CD8-positive, alpha-beta memory T cell (primary cell): ENCODE measurements at places on chromosomes 7 and 10. TPM values are rescaled to one million over a fixed set of nuclear protein-coding genes. Genes with fewer than 3 reads are reported as not detected.

The ATRNL1 gene
- polyA plus RNA-seq = not detected

The FAM221A gene
- 5.4 TPM for polyA plus RNA-seq

The CABCOCO1 gene
- not detected for polyA plus RNA-seq

The CYP3A4 gene
- polyA plus RNA-seq = not detected

The MSMB gene
- not detected for polyA plus RNA-seq

The TMEM225B gene
- polyA plus RNA-seq = 1.5 TPM

The MMP21 gene
- polyA plus RNA-seq = not detected

The AGBL3 gene
- 0.10 TPM for polyA plus RNA-seq

The PAPSS2 gene
- 0.08 TPM for polyA plus RNA-seq

The LRMDA gene
- not detected for polyA plus RNA-seq

The AGAP5 gene
- 0.45 TPM for polyA plus RNA-seq

The ARHGEF35 gene
- 1.6 TPM for polyA plus RNA-seq

The ASAH2 gene
- polyA plus RNA-seq = 0.94 TPM

The ACBD7 gene
- not detected for polyA plus RNA-seq

The TAX1BP1 gene
- 135 TPM for polyA plus RNA-seq

The TSPAN13 gene
- polyA plus RNA-seq = not detected

The PCBD1 gene
- 29.1 TPM for polyA plus RNA-seq

The FBXO24 gene
- not detected for polyA plus RNA-seq

The RPEL1 gene
- polyA plus RNA-seq = not detected

The GPRIN2 gene
- not detected for polyA plus RNA-seq

The CYTH3 gene
- polyA plus RNA-seq = 15.7 TPM

The MINDY4 gene
- polyA plus RNA-seq = 1.0 TPM

The ZNF25 gene
- polyA plus RNA-seq = 6.2 TPM

The PPP1R3A gene
- polyA plus RNA-seq = not detected

The BEND7 gene
- polyA plus RNA-seq = not detected
